T47D (cell line): ENCODE measurements at places on chromosomes 6 and 20.
A peak's percentile ranks its signal among the peaks of the same experiment; 100 is the strongest.

DNA sequence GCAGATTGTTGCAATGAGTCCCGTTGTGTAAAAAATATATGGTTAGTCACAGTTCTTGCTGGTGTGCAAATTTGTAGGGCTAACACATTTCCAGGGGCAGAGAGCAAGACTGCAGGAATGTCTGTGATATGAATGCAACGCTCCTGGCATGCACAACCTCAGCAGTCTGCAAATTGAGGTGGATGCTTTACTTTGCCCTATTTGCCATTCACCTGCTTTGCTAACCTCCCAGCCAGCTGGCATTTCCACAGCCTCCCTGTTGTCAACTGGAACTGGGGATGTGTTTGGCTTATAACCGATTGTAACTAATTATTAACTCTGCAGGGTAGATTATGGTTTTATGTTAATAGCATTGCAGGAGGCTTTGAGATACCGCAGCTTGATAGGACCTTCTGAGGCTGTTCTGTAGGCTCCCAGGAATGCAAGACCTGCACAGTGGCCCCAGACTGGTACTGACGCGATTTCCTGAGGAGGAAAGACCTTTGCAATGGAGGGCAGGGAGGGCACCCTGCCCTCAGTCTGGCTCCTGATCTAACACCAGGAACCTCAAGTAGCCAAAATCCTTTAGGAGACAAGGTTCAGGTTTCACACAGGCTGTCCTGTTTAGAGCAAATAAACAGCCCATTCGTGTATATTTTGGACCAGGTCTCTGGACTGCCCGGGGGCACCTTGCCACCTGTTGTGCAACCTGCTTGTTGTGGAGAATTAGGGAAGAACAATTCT lies 53.4 kb downstream of the EDN1 start:
- DNase-seq: no peak

DNA sequence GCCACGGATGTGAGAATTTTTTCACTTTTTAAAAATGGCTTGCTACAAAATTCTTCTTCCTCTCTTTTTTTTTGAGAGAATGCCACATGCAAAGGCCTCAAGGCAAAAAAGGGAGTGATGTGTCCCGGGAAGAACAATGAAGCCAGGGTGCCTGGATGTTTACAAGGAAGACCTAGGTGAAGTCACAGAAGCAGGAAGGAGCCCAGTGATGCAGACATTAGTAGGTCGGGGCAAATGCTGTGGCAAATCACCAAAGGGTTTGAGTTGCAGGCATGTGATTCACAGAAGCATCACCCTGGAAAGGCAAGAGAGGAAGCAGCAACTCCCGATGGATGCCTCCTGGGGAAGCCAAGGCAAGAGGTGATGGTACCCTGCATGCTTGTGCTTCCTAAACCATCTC lies 46.8 kb downstream of the FARS2 start:
- no peak for DNase-seq

DNA sequence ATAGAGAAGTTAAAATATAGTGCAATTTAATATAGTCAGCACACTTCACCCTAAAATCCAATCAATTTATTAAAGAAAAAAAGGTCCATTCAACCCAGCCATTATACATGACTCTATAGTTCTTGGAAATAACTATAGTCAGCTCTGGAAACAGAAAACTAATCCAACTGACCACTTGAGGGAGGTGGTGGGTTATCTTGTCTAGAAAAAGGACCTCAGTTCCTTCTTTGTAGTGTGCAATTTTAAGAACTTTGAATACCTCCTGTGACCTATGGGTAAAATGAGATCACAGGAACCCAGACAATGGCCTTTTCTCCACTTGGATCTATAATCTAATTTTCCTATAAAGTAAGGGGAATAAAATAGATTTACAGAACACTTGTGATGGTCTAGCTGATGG lies 163.6 kb upstream of the CENPW start:
- DNase-seq: no peak

- DNase-seq: no peak
Measured at GRCh38 chr6:5599127-5599526, 337.8 kb downstream of the FARS2 start.

DNA sequence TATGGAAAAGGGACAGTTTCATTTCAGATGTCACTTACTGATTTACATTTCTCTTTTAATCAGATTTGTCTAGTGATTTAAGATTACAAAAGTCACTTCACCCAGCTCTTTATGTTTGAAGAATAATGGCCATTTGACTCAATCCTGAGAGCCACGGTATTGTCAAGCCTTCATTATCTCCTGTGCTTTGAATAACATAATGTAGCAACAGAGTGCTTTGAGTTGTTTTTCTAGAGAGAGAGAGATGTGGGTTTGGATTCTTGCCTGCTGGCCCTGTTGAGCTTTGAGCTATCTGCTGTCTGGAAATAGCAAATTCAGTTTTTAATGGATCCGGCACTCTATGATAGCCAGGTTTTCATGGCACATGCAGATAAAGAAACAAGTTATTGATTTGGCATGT lies 478.4 kb upstream of the SOX4 start:
- DNase-seq: no peak

DNA sequence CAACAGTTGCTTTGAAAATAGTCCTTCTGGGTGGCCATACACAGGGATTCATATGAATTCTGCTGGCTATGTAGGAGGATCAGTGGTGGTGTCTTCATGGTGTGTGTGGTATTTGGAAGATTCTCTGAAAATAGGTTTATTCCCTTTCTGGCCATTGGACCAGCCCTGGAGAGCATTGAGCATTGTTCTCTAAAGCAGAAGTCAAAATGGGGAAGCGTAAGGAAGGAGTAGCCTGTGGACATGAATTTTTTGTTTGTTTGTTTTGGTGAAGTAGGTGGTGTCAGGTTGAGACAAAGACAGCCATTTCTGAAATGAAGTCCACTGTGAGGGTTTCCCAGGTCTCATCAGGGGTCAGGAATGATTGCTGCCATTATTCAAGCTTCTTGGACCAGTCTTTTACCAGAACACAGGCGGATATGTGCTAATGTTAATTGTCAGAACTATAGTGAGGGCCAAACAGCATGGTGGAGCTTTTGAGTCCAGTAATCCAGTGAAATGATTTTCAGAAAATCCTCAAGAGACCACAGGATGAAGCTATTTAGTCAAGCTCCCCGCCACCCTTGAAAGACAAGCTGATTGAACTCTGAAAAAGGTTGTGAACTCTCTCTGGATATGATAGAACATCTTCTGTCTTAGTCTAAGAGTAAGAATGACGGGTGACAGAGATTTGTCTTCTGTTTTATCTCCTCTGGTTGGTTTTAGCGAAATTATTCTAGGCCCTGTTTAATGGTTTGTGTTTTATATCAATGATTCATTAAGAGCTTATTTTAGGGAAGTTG lies 60.0 kb downstream of the DNAH8 start:
- no peak for DNase-seq

DNA sequence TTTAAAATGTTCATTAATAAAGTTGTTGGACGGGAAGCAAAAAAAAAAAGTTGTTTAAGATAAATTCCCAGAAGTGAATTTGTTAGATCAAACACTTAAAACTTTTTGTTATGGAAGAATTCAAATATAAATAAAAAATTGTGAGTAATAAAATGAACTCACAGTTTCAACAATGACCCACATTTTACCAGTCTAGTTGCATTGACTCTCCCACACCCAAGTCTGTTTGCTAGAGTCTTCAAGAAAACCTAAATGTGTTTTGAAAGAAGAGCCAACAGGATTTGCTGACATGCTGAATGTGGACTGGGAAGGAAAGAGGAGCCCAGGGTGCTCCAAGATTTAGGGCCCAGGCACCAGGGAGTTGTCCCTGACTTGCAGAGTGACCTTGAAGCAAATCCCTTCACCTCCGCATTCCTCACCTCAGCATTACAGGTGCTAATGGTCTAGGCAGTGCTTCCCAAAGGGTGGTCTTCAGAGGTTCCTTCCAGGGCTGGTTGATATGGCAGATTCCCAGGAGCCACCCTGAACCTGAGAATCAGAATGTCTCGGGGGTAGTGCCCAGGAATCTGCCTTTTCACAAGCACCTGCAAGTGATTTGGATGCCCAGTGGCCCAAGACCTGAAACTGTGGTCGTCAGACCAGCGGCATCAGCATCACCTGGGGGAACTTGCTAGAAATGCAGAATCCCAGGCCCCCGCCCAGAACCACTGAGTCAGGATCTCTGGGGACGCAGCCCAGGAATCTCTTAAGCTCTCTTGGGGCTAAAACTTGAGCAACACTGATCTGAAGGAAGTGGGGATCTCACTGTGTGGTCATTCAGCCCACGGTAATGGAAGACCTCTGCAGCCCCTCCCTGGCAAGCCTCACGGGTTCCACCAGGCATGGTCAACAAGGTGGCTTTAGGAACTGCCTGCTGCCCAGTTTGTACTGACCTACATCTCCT lies 31.1 kb downstream of the POFUT1 start:
- DNase-seq: no peak

DNA sequence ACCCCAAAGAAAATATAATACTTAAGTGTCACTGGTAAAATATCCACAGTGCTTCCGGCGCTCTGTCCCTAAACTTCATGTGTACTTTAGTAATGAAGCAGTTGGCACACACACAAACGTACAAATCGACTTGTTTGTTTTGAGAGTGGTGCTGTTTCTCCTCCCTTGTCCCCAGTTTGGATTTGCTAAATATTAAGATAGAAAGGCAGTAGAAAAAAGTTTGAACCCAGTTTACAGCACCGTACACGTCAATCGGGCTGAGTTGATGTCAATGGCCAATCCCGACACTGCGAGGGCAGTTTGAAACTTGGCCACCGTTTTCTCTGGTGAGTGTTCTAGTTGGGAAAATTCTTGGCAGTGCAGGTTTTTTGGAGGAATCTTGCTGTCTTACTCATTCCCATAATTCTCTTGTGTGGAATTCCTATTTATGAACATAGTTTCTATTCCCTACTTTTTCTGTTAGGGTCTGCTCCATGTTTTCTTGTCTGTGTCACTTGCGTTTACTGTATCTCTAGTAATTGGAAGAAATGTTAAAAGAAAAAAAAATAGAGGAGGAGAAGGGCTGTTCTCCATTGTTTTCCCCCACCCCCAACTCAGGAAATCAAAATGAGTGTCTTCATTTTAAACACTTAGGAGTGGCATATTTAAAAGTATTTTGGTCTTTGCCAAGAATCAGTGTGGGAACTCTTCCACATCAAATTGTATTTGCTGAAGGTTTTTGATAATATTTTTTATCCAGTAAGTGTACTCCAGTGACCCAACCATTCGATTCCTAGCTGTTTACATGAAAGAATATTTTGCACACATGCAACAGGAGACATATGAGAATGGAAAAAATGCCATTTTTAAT lies 72.3 kb downstream of the OR2B2 start:
- peak; percentile 75 for DNase-seq

GRCh38 chr20:45083127-45083526 lies 17.8 kb downstream of the KCNS1 start:
- no peak for DNase-seq

DNA sequence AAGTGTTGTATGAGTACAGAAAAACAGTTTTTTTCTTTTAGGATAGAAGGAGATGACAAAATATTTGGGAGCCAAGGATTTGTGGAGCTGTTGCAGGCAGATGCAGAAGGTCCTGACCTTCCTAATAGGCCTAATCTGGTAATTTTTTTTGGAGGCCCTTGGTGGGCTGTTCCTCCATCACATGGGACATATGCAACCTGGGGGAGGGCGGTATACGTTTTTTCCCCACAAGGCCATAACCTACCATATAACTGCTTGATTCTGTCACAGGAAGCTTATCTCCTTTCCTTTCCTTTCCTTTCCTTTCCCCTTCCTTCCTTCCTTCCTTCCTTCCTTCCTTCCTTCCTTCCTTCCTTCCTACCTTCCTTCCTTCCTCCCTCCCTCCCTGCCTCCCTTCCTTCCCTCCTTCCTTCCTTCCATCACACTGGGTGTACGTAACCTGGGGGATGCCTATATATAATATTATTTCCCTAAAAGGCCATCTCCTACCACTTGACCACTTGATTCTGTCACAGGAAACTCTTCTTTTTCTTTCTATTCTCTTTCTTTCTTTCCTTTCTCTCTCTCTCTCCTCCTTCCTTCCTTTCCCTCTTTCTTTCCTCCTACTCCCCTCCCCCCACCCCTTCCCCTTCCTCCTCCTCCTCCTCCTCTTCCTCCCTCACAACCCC lies 185.0 kb upstream of the KCNK16 start:
- DNase-seq: no peak

GRCh38 chr6:131476362-131476761 lies 96.7 kb upstream of the ARG1 start:
- DNase-seq: no peak

GRCh38 chr6:30895343-30895742 lies 11.0 kb downstream of the DDR1 start:
- no peak for DNase-seq

DNA sequence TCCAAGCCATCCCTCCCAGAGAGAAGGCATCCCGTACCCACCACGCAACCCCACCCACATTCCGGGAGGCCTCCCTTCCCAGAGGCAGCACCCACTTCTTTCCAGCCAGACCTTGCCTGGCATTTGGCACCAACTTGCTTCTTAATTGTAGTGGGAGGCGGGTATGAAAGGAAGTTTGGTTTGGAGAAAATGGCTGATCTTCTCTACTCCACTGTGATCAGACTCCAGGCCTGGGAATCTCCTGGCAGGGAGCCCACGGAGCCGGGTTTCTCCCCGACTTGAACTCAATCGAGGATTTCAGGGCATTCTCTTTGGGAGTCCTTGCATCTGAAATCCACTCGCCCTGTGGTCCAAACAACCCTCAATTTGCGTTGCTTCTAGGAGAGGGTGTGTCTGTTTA lies 107.1 kb downstream of the ZDHHC14 start:
- DNase-seq: no peak

- no peak for DNase-seq
Measured at GRCh38 chr6:1901556-1901955, 291.8 kb downstream of the FOXC1 start.

DNA sequence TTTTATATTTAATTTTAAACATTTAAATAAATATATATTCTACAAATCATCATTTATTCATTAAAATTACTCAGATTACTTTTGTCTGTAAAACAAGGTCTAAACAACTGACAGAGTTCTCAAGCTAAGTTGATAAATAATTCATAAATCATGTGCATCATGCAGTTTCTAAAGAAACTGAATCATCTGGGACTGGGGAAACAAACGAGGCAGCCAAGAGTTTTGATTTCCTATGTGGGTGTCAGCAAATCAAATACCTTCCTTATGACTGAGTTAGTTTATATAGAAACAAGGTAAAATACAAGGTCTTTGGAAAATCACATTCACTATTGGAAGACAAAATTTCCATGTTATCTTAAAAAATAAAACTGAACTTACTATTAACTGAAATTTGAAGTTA lies 149.9 kb upstream of the BEND6 start:
- DNase-seq: no peak

DNA sequence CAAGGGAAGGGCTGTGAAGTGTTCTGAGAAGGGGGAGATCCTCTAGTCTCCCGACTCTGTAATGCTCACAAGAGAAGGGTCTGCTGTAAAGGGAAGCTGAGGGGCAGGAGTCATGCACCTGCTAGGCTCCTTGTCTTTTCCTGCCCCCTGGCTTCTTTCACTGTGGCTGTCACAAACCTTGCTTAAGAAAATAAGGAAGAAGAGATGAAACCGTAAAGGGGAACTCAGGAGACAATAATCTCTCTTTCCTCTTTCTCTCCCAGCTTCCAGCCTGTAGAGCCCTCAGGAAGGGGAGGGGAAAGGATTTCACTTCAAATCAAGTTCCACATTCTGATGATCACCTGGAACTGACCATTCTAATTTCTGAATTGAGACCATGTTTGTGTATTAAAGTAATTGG lies 26.3 kb downstream of the SLC13A3 start:
- DNase-seq: no peak

GRCh38 chr6:37653933-37654565 lies 43.6 kb downstream of the MDGA1 start:
- peak; percentile 41 for DNase-seq

GRCh38 chr6:91608428-91608827 lies 1021.6 kb upstream of the MAP3K7 start:
- no peak for DNase-seq
